Activated CD4-positive, alpha-beta T cell treated with anti-CD3 and anti-CD28 coated beads, Interleukin-2, amount 50 U/mL, for 48 hours (primary cell): ENCODE measurements at places on chromosomes 7 and 10.

DNA sequence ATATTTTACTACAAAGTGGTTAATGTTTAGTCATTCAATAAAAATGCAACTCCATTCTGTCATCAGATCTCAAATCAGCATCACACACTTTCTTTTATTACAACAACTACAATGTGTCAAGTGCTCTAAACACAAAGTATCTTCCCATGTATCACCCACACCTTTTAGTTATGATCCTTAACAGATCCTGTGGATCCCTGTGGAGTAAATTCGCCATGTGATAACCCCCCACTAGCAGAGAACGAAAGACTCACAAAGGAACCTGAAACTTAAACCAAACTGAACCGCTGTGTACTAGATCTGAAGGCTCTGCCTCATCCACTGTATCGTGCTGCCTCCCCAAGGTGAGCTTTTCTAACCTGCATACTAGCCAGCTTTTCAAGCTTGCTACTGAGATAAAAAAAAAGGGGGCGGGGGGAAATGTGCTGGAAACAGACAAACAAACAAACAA is 1.7 kb downstream of the DPY19L1 start:
- peak; percentile 21 for DNase-seq

- DNase-seq = peak; percentile 7
Observed at GRCh38 chr10:81019029-81019890, 481.6 kb downstream of the SH2D4B start.

GRCh38 chr7:55439627-55440026 is 74.5 kb downstream of the LANCL2 start:
- no peak for DNase-seq

- DNase-seq = no peak
Observed at GRCh38 chr10:100570506-100570905, 34.8 kb downstream of the HIF1AN start.

GRCh38 chr7:4144172-4144701 is 537.9 kb upstream of the FOXK1 start:
- no peak for DNase-seq

GRCh38 chr10:130924138-130924819 is 387.2 kb downstream of the TCERG1L start:
- DNase-seq = no peak

DNA sequence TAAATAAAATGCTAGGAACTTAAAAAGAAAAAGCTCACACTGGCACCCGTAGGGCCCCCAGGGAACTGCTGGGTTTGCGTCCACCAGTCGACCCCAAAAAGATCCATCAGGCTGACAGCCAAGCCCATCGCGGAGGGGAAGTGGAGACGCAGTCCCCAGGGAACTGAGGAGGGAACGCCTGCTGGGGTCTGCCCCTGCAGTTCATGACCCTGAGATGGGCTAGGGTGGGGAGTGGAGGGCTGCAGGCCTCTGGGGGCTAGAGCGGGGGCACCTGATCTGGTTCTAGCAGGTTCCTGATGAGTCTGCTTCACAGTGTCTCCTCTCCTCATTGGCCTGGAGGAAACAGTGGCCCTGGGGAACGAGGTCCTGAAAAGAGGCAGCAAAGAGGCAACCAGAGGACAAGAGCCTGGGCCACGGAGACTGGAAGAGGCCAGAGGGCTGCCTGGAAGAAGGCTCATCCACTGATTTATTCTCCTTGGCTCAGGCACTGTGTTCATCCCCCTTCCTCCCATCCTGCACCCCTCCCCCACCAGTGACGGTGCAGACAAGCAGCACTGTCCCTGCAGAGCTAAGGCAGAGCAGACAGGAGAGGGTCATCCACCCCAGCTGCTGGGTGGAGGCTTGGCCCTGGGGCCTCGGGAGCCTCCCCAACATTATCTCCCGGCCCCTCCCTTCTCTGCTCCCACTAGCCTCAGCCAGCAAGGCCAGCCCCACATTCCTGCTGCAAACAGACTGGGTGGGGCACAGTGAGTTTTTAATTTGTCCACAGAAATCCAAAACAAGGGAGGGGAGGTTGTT is 24.7 kb upstream of the HSPA12A start:
- no peak for DNase-seq

GRCh38 chr10:118610577-118610976 is 15.1 kb upstream of the PRLHR start:
- no peak for DNase-seq

- DNase-seq = no peak
Observed at GRCh38 chr10:108392286-108392685, 1227.8 kb upstream of the SORCS1 start.

DNA sequence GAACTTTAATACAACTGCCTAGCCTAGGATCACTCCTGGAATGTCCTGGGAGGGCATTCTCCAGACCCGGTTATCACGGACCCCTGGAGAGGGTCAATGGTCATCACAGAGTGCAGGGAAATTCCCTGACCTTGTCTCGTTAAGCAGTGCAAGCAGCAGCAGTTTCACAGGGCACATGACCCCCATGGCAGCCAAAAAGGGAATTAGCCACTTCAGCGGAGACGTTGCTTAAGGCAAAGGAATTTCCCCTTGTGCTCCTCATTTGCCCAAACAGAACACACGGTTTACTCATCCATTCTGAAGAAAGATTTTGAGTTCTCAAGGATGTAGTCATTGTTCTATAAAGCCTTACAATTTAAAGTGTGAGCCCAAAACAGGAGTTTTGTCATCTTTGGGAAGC is 260.3 kb downstream of the SNX13 start:
- DNase-seq = no peak

GRCh38 chr7:132402096-132402495 is 174.2 kb downstream of the PLXNA4 start:
- no peak for DNase-seq

GRCh38 chr7:158508802-158509385 is 78.7 kb downstream of the PTPRN2 start:
- no peak for DNase-seq

DNA sequence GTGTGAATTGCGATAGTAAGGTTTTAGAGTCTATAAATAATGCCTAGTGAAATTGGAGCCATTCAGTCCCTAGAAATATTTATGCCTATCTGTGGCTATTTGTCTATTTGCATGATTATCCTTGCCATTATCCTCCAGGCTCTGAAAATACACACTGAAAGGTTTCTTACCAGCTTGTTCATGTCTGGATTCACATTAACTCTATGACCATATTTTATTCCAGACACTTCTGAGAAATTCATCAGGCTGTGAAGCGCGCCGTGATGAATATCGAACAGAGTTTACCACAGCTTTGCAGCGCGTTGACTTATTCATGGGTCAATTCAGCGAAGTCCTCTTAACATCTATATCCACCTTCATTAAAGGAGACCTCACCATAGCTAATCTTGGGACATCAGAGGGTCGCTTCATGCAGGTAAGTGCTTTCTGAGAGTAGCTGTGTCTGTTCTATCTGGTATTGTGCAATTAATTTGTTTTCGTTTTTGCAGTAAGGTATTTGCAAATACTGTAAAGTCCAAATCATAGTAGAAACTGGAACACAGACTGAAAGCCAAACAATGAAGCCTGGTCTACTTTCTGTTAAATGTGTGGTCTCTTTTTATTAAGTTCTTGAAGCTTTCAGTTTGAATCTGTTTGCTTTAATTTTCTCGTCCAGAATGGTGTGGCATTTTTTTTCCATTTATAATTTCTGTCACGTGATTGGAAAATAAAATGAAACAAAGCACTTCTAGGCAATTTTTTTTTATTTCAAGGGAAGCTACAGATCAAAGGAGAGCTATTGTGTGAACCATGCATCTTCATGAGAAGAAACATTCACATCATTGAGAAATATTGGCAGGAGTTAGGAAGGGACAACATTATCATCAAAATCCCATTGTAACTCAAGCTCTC is 59.7 kb downstream of the MET start:
- DNase-seq = no peak

- no peak for DNase-seq
Observed at GRCh38 chr10:92268748-92269147, 22.1 kb downstream of the CPEB3 start.

GRCh38 chr7:32893207-32893524 is 1.6 kb upstream of the KBTBD2 start:
- no peak for DNase-seq

DNA sequence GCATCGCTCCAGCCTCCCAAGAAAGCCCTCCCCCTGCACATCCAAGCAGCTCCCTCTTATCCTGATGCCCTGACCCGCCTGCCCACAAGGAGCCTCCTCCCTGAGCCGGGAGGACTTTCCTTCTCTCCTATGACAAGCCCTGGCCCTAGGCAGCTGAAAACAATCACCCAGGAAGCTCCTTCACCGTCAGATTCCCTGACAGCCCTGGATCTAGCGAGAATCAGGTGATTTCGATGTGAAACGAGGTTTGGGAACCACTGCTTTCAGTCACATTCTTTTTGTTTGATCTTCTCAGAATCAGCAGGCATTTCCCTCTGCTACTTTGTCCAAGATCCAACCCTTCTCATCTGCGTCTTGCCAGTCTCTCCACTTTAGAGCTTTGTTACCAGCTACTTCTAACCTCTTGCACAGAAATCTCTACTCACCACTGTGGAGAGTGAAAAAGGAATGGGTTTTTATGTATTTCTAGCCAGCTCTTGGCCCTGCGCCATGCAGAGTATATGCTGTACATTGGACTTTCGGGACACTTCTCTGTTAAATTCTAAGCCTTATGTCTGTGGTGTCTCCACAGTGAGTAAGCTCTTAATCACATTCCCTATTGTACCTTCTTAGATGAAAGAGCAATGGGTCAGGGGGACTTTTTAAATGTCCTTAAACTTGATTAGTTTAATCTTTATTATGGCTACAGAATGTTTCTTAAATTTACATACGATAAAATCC is 253.2 kb upstream of the C7orf33 start:
- DNase-seq = no peak

GRCh38 chr10:7915923-7916536 is 97.7 kb downstream of the TAF3 start:
- DNase-seq = no peak

DNA sequence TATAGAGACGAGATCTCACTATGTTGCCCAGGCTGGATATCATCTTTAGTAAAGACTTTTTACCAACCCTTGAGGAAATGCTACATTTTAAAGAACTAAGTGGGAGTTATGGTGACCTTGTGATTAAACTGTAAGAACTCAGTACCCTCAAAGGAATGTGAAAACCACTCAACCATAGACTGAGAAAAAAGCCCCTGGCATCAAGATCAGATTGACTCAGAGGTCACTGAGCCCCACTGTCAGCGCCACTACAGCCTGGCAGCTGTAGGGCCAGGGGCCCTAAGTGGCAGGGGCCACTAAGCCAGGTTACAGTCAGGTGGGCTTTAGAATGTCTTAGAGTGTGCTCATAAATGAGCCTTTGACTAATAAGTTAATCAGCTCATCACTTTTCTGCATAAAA is 55.9 kb downstream of the APBB1IP start:
- no peak for DNase-seq

DNA sequence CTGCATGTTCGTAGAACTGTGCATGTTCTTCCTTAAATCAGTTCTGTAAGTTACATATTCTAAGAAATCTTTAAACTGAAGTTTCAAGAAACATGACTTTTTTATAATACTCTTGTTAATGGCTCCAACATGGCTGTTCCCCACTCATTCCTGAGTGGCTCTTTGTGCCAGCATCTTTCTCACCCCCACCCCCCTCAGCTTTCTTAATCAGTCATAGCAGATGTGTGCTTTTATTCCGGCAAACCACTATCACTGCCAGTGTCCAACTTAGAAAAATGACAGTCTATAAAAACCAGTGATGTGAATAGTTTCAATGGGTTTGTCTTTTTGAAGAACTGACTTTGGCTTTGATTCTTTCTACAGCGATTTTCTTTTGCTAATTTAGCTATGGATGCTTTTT is 37.6 kb downstream of the PITRM1 start:
- no peak for DNase-seq

GRCh38 chr10:82814635-82815034 is 939.6 kb downstream of the NRG3 start:
- no peak for DNase-seq
